Activated CD4-positive, alpha-beta T cell treated with anti-CD3 and anti-CD28 coated beads, Interleukin-10, Interleukin-2, amounts not matched to agents 100 ng/mL and 50 ng/mL, durations not matched to agents 16 hours and 8 hours (primary cell): ENCODE measurements at places on chromosomes 5 and 9.

DNA sequence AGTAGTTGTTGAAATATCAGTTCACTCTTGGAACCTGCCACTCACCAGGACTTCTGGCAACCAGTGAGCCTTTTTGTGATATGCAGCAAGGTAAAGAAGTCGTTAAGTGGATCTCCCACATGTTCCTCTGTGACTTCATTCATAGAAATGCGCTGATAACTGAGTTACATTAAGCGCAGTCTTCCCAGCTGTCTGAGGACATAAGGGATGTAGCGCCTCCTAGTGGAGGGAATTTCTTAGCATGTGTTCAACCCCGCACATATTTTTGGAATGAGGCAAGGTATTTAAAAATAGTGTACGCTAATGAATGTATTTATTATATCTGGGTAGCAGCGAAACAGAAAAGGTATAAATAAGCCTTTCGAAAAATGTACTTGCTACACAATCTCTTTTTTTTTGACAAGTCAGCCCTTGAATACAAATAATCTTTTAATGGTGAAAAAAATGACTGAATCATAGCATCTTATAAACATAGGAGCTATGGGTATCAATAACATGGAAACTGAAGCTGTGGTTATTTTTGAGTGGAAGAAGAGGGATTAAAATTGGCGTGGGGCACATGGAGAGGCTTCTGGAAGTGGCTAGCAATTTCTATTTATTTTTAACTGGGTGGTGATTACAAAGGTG, 38.0 kb downstream of the PALM2AKAP2 start:
- DNase-seq, result peak; percentile 75

DNA sequence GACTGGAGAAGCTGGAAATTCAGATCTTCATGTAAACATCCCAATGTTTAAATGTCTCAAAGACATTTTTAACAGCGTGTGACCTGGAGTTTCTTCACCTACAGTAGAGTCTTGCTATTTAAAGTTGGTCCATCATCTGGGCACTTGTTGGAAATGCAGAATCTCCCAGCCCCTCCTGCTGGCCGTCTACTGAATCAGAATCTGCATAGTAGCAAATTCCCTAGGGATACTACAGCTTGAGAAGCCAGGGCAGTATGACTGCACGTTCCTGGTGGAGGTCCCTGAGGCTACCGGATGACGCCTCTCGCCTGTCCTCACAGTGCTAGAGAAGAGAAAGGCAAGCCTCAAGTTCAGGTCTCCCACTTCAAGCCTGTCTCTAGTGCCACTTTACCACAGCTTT, 15.7 kb downstream of the SAP30L start:
- DNase-seq, result no peak

DNA sequence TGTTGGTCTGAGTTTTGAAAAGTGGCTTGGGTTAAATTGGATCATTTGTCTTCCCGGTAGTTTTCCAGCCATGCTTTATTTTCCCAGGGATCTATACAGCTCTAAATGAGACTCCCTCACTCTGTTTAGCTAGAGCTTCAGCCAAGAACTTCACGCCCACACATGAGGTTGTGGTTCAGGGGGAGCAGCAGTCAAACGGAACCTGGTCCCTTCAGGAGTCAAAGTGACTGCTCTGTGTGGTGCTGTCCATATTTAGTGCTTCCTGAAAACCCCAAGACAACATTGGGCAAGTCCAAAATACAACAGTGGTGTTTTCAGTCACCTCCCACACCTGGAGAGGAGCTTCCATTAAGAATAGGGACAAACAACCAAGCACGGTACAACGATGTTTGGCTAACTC, 90.5 kb downstream of the ANKH start:
- peak; percentile 2 for DNase-seq

- DNase-seq, result no peak
Observed at GRCh38 chr9:13529321-13530104, 250.0 kb upstream of the MPDZ start.

GRCh38 chr5:113140837-113141671, 164.5 kb downstream of the DCP2 start:
- DNase-seq, result no peak

GRCh38 chr5:160500786-160501779, 79.4 kb downstream of the PTTG1 start:
- DNase-seq, result no peak

- DNase-seq, result no peak
Observed at GRCh38 chr9:22170990-22171670, 162.0 kb upstream of the CDKN2B start.

DNA sequence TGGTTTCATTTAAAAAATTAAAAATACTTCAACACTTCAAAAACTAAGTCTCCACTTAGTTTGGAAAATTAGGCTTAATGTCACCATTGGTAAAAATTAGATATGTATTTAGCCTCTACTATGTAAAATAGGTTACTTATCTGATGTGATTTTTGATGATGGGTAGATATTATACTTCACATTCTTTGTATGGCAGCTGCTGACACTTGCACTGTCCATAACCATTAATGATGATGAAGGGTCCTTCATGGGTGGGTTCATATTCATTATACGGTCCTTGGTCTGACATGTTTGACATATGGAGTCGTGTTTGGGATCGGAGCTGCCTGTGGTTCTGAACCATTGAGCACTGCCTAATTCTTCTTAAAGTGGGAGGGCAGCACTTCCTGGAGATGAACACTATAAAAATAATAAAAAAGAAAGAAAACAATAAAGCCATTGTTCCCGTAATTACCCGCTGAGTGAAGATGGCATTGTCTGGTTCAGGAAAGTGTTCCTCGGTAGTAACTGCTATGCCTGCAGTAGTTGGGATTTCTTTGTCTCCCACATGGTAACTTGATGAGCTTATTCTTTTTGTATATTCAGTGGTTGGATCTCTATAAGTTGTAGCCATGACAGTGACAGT, 2.2 kb downstream of the LRRTM2 start:
- DNase-seq, result no peak

GRCh38 chr5:8848366-8848765, 697.5 kb downstream of the SEMA5A start:
- no peak for DNase-seq

DNA sequence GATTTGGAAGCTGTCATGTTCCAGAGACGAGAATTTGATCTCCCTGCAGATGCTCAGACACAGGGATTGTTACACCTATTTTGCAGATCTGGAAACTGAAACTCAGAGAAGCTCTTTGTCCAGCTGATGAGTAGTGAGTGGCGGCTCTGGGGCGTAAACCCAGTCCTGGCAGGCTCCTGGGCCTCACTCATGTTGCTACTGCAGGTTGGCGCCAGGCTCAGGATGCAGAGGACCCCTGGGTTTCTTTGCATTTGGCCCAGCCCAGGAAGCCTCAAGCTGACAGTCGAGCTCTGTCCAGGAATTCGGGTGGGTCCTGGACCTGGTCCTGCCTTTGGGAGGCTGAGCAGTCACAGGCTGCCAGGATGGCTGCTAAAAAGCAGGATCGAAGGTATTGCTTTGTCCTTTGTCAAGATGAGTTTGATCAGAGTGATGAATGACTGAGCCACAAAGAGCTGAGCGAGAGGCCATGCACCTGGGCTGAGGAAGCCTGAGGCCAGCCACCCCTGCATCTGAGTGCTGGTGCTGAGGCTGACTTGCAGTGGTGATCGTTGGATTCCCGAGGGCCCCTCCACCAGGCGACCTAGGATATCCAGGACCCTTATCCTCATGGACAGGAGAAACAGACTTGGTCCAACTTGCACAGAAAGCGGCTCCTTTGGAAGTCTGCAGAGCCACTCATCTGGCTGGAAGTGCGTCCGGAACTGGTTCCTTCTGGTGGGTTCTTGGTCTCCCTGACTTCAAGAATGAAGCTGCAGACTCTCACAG, 8.3 kb upstream of the RNF130 start:
- no peak for DNase-seq

- no peak for DNase-seq
Observed at GRCh38 chr5:134577022-134577795, 51.7 kb downstream of the JADE2 start.

- peak; percentile 44 for DNase-seq
Observed at GRCh38 chr5:127320032-127320965, 29.7 kb downstream of the MEGF10 start.

DNA sequence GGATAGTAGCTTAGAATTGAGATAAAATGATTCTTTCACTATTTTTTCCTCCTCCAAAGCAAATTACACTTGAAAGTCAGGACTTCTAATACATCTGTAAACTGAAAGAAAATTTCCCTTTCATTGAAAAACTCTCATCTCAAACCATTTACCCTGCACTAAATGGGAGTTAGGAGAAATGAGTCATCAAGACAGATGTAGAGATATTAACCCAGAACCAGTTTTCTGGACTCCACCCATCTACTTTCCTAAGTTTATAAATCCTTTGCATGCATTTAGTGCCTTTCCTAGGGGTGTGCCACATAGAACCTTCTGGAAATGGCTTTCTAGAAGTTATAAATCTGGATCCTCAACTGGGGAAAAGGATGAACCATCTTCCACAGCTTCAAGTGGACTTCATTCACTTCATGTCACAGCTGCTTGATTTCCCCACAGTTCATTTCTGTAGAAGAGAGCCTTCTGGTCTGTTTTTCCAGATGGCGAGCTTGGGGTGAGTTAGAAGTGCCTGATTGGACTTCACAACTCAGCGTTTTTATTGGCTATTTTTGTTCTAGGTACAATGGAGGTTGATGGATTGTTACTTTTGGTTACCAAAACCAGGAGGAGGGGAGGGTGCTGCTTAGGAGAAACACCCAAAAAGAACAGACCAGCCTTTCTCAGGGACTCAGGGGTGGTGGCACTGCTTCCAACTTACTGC, 72.5 kb upstream of the GPR151 start:
- DNase-seq, result no peak

DNA sequence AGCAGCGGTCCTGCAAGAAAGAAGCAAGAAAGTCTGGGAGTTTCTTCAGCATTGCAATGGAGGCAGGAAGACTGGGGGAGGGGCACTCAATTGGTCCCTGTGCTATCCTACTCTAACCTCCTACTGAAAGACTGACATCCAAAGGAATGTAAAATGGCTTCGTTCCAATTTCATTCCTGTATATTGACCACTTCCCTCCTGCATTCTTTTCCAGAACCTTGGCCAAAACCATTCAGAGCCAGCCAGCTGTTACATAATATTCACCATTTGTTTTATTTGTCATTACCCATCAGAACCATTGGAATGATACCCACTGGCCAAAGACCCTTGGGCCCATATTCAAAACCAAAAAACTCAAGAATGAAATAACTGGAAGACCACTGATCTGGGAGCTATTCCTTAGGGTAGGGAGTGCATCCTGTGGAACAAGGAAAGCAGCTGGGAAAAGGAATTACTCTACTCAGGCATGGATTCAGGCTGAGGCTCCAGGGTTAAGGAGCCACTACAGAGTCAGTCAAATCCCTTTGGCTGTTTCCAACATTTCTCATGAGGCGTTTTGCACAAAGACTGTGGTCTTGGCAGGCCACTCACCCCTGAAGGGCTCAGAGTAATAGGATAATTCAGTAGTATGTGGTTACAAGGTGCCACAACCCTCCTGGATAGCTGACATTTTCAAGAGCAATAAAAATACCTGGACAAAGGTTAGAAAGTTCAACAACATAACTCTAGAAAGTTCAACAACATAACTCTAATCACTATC, 148.7 kb upstream of the SLC1A3 start:
- DNase-seq, result no peak

DNA sequence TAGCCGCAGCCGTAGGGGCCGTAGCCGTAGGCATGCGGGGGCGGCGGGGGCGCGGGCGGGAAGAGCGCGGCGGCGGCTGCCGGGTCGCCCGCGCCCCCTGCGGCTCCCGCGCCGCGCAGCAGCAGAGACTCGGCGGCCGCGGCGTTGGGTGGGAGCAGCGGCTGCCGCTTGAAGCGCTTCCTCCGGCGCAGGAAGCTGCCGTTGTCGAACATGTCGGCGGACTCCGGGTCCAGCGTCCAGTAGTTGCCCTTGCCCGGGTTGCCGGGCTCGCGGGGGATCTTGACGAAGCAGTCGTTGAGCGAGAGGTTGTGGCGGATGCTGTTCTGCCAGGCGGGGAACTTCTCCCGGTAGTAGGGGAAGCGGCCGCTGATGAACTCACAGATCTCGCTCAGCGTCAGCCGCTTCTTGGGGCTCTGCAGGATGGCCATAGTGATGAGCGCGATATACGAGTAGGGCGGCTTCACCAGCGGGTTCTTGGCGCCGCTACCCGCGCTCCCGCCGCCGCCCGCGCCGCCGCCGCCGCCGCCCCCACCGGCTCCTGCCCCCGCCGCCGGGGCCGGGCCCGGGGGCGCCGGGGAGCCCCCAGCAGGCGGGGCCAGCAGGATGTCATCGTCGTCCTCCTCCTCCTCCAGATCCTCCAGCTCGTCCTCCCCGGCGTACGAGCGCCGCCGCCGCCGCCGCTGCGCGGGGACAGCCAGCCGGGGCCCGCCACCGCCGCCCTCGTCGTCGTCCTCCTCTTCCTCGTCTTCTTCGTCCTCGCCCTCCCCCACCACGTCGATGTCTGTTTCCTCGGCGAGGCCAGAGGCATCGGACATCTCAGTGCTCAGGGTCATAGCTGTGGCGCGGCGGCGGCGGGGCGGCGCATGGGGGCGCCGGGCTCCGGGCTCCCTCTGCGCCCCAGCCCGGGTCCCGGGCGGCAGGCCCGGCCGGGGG, 781 bp downstream of the FOXD1 start:
- peak; percentile 48 for DNase-seq

DNA sequence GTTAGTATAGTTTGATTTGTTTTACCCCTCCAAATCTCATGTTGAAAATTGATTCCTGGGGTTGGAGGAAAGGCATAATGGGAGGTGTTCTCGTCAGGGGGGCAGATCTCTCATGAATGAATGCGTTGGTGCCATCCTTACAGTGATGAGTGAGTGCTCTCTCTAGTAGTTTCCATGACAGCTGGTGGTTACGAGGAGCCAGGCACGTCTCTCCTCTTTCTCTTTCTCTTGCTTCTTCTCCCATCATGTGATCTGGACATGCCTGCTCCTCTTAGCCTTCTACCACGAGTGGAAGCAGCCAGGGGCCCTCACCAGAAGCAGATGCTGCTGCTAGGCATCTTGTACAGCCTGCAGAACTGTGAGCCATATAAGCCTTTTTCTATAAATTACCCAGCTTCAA, 454.1 kb downstream of the EFNA5 start:
- no peak for DNase-seq

DNA sequence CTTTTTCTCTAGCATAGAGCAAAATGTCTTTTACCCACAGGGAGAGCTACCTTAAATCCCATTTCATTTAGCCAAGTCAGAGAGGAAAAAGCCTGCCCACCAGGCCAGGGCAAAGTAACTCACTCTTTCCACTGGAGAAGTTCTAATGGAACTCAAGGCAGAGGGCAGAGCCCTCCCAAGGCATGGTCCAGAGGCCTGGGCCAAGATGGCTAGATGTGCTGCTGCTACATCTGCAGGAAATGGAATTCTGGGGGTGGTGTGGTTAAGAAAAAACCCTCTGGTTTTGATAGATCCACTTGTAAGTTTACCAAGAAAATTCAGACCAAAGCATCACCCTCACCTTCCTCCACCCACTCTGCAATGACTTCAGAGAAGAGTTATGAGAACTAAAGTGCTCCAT, 37.3 kb downstream of the CSF2 start:
- peak; percentile 64 for DNase-seq

DNA sequence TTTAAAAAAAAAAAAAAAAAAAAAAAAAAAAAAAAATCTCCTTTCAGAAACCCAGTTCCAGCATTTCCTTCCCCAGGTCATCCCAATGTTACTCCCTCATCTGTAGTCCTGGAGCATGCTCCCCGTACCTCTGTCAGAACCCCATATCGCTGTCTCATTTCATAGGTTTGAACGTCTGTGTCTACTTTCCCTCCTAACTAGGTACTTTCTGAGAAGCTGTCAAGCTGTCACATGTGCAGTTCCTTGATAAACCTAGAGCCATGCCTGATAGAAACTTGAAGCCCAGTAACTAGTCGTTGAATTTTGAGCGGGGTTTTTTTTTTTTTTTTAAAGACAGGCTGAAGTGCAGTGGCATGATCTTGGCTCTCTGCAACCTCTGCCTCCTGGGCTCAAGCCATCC, 15.6 kb downstream of the EXOSC3 start:
- DNase-seq, result no peak

GRCh38 chr5:122051569-122051968, 26.5 kb downstream of the LOX start:
- no peak for DNase-seq
